Putamen (tissue), 1 donor: ENCODE measurements at places on chromosomes 4 and X.
A peak's percentile ranks its signal among the peaks of the same experiment; 100 is the strongest.

DNA sequence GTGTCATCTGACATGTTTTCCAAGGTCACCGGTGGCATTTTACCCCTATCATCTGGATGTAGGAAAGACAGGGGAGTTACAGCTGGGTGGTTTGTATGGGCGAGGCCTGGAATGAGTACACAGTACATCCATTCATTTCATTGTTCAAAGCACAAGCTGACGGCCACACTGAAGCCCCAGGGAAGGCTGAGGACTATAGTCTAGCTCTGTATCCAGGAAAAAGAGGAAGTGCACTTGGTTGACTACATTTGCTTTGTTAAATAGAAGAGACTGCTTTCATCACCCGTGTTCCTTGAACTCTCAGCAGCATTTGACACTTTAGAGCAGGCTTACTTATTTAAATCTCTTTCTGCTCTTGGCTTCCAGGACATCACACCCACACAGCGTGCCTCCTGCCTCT, 1041.0 kb upstream of the TENM3 start:
- DNase-seq: no peak

DNA sequence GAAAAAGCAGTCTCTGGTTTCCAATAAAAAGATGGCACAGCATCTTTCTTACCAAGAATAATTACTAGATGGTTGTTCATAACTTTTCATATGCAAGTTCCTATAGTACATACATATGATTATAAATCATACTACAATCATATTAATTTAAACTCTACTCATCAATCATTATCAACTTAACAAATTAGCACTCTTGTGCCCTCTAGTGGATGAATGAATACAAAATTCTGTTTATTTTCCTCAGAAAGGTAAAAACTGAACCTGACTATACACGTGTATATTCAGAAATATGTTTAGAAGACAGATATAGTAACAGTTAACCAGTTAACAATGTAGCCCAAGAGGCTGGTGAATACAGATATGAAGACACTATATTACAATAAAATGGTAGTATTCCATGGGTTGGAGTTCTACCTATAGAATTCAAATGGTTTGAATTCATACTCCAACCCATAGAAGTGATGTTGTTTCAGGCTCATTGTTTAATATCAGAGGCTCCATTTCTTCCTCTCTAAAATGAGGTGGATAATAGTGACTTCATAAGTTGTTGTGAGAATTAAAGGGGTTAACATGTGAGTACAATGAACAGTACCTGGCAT, 100.0 kb downstream of the ADAMTS3 start:
- no peak for DNase-seq

DNA sequence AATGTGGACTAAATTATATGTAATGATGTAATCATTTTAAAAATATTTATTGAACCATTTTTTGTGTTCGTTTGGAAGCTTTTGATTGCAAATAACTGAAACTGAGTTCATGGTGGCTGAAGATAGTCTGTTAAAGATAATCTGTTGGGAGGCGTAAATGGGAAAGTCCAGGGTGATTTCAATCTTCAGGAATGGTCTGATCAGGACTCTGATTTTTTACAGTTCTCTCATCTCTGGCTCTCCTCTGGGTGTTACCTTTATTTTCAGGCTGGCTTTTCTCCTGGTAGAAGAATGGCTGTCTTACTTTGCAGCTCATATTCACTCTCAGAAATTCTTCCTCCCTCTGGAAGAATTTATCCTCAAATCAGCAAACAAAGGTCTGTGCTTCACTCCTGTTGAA, 199.0 kb upstream of the LEF1 start:
- DNase-seq: no peak

GRCh38 chr4:108946237-108946636, 183.4 kb upstream of the ETNPPL start:
- no peak for DNase-seq

DNA sequence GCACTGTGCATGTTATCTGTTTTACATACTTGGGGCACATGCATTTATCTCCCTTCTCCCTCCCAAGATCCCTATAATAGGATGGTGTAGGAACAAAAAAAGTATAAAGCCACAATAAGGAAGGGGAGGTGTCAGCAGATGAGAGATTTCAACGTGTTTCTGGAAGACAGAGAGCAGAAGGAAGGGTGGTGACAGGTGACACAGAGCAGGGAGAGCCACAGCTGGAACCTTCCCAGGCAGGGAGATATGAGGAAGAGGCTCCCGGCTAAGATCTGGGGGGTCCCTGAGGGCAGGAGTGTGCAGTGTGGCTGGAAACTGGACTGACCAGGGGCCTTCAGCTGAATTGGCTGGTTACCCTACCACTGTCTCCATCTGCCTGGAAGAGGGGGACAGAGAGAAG, 107.4 kb downstream of the BCOR start:
- DNase-seq: no peak

DNA sequence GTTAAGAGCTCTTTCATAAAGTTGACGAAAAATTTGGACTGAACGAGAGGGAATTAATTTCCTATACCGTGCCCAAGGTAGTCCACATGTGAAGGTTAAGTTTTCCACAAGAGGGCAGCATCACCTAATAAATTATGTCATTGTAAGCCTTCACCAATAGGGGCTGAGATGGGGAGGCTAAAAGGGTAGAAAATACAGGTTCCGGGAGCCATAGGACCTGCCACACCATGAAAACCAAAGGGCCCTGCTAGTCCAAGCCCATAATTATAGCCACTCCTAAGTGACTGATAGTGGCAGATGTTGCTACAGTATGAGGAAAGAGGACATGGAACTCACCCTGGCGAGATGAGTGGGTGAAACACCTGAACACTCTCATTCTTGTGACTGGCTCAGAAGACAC, 122.2 kb downstream of the SHROOM4 start:
- DNase-seq: peak; percentile 8

DNA sequence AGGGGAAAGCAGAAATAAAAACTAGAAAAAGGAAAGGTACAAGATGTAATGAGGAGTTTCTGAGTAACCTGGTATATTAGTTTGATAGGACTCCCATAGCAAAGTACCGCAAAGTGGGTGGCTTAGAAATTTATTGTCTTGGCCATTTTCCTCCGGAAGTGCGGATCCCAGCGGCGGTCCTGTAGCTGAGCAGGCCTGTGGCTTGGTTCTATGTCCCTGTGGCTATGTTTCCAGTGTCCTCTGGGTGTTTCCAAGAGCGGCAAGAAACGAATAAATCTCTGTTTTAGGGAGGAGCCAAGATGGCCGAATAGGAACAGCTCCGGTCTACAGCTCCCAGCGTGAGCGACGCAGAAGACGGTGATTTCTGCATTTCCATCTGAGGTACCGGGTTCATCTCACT, 44.0 kb upstream of the LDB2 start:
- no peak for DNase-seq
